ENCODE measurements at places on chromosomes 1 and 21.
A peak's percentile ranks its signal among the peaks of the same experiment; 100 is the strongest.

DNA sequence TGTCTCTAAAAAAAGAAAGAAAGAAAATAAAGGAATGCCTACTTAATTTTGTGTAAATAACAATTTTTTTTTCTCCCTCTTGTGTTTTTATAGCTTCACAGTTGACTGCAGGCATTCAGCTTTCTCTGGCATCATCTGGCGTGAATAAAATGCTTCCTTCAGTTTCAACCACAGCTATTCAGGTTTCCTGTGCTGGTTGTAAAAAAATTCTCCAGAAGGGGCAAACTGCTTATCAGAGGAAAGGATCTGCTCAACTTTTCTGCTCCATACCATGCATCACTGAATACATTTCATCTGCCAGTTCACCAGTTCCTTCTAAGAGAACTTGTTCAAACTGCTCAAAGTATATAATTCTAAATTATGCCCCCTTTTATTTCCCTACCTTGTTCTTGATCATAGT, 18.0 kb downstream of the ZMYM1 start:
- DNase-seq = no peak

- DNase-seq = no peak
Observed at GRCh38 chr1:226482975-226483700, 65.4 kb upstream of the STUM start.

GRCh38 chr1:199862047-199862446, 165.5 kb upstream of the NR5A2 start:
- no peak for DNase-seq

DNA sequence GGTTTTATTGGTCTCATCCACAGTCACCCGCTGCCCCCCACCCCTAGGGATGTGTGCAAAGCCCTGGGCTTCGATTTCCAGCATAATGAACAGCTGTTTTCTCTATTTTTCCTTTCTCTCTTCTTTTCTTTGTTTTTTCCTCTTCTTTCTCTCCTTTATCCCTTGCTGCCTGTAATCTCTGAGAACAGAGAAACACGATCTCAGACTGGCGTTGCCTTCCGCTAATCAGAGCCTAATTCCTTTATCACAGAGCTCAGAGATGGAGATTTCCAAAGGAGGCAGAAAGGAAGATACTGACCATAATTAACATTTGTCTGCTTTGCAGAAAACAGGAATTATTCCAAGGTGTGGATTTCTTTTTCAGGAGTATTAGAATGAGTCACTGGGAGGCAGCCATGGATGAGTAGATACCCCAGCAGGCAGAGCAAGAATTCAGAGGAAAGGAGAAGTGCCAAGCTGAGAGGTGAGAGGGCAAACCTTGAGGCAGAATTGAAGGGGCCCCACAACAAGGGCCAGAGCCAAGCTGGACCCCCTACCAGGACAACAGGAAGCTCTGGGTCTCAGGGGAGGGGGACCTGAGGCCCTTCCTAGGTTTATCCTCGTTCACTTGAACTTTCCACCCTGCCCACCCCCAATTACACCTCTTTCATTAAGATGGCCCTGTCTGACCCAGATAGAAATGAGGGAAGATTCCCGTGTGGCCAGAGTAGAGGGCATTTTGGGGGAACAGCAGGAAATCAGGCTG, 33.3 kb downstream of the MATN1 start:
- DNase-seq = no peak

DNA sequence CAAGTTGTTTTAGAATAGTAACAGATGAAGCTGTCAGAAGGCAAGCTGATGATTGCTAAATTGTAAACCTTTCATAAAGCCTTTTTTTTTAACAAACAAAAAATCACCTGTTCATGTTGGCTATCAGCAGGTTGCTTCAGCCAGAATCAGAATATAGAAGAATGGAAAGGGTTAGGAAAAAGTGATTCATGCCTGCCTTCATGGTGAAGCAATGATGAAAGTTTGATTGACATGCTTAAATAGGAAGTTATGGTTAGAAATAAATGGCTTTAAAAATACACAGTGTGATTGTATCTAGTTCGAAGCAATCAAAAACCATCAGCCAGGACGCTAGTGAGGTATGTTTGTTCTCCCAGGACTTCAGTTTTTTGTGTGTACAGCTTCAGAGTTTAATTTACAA, 37.9 kb downstream of the GABPA start:
- no peak for DNase-seq

DNA sequence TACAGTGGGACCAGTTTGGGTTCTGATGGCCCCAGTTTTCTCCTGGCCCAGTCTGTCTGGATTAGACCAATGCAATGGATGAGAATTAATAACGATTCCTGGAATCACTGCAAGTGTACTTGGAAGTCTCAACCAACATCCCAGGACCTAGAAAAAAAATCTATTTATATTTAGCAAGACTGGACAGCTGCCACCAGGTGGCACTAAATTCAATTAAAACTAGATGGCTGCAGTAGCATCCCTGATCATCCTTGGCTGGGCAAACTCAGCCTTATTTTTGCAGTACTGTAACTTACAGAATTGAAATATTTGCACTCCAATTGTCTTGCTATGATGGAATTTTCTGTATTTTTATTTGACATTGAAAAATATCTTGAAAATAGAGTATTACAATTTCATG, 165.7 kb downstream of the NCAM2 start:
- DNase-seq = peak; percentile 55
